ENCODE measurements at places on chromosomes 2 and 18.

DNA sequence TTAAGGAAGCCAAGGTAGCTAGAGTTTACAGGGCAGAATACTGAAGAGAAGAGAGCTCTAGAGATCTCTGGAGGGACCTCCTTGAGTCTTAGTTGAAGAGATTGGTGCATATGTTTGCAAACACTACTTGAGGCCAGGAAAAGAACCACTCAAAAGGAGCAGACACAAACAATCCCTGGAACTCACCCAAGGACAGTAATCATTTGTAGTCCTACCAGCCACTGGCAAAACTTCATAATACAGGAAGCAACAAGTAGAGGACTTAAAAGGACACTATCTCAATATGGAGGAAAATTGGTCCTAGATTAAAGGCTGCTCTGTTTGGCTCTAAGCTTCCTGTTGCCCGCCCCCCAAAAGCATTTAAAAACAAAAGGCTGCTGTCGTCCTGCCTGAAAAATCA lies 46.9 kb upstream of the UBXN4 start:
- DNase-seq = no peak

- no peak for DNase-seq
These were observed 130.6 kb downstream of the RAD51AP2 start for GRCh38 chr2:17387591-17387990.

GRCh38 chr2:201986463-201986735 lies 47.3 kb upstream of the FZD7 start:
- DNase-seq = no peak

DNA sequence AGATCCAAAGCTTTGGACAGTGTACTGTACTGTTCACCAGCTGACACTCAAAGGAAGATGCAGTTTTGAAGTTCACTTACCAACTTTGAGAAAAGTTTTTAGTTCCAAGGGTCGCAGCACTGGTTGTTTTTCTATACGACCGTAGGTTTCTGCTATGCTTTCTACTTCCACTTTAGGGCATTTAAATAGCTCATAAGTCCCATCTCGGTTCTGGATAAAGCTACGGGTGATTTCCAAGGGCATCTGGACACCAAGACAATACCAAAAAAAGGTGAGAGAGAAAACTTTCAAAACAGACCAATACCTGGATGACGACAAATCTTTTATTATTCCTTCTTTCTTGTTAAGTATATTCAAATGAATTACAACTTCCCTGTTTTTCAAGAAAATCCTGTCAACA lies 30.3 kb downstream of the C2orf42 start:
- no peak for DNase-seq

DNA sequence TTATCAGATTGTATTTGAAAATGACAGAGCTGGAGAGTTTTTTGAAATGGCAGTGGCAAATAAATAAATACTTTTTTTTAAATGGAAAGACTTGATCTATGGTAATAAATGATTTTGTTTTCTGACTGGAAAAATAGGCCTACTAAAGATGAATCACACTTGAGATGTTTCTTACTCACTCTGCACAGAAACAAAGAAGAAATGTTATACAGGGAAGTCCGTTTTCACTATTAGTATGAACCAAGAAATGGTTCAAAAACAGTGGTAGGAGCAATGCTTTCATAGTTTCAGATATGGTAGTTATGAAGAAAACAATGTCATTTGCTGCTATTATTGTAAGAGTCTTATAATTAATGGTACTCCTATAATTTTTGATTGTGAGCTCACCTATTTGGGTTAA lies 30.9 kb downstream of the CD28 start:
- DNase-seq = no peak

All from DND-41 (cell line).